Activated CD4-positive, alpha-beta T cell treated with anti-CD3 and anti-CD28 coated beads for 24 hours (primary cell): ENCODE measurements at places on chromosomes 11 and 22.
A peak's percentile ranks its signal among the peaks of the same experiment; 100 is the strongest.

DNA sequence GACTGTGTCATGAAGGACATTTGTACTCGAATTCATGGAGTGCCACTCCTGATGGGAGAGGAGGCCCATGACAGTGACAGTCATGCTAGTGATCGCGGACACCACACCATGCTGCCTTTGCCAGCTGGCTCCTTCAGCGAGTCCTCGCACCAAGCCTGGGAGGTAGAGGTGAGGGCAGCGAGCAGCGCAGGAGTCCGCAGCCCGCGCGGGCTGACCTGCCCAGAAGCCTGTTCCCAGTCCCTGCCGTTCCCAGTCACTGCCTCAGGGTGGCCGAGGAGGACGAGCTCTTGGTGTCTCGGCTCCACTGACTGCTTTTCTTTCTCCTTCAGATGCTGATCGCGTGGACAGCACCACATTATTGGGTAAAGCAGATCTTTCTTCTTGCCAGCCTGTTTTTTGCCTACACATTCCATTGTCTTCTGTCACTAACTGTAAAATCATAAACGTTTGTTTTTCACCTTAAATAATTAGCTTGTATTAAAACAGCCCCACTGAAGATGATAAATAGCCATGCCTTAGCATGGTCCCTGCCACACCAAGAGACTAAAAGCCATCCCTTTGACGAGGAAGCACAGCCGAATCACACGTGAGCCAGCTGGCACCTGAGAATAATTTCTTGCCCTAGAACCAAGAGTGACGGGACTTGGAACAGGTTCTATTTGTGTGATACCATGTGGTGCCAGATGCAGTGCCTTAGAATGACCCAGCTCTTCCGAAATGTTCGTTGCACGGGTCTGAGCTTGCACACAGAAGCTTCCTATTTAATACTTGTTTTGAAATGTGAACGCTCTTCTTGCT is 25.5 kb downstream of the FAM118A start:
- no peak for DNase-seq

- DNase-seq = no peak
These were observed 26.9 kb upstream of the FCHSD2 start for GRCh38 chr11:73168925-73169579.

- DNase-seq = no peak
These were observed 59.6 kb downstream of the ST3GAL4 start for GRCh38 chr11:126415128-126415527.

DNA sequence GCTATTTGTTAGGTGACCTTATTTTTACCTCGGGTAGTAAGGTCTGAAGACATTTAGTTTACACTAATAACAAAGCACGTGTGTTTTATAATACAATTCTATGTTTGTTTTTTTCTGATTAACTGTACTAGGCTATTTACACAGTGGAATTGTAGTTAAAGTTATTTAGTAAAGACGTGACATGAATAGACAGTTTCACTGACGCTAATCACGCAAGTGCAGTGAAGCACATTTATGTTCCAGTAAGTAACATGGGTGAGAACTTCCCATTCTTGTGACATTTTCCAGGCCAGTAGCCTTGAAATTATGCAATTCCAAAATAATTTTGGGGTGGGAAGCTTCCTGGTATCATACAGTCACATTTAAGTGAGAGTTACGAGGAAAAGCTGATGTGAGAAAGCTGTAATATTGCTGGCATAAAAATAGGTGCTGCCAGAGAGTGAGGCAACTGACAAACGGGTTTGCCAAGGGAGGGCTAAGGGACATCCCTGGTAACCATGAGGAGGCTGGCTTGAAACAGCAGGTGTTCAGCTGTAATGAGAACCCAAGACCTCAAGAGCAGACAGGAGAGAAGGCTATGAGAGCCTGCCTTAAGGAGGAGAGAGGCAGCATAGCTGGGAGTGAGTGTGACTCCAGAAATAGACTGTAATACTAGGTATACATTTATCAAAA is 378.8 kb downstream of the DCDC1 start:
- no peak for DNase-seq

- peak; percentile 60 for DNase-seq
These were observed at the start of gene PDE3B for GRCh38 chr11:14643697-14644225. Gene PDE3B, plus strand, starts transcription at chr11:14643804. Its CDS starts 272 bp downstream, at chr11:14644076.

GRCh38 chr22:23789121-23789520 is 2.4 kb downstream of the SMARCB1 start:
- DNase-seq = no peak

DNA sequence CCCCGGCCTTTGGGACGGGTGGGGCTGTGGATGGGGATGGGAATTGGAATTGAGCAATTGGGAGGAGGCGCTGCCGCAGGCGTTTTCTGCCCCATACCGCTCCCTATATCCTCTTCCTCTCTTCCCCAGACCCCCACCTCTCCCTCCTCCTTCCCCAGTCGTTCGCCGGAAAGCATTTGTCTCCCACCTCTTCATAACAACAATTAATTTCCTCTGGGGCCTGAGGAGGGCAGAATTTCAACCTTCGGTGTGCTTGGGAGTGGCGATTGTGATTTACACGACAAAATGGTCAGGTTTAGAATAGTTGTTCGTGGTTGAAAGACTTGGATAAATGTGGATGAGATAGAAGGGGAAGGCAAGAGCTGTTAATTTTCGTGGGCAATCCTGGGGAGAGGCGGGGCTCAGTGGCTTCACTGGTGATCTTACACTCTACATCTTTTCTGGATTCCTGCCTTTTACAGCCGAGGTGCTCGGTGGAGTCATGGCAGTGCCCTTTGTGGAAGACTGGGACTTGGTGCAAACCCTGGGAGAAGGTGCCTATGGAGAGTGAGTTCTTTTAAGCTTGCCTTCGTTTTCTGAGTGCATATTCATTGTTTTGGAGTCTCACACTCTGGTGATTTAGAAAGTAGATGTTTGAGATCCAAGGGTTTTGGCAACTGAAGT is 1.5 kb downstream of the CHEK1 start:
- no peak for DNase-seq

DNA sequence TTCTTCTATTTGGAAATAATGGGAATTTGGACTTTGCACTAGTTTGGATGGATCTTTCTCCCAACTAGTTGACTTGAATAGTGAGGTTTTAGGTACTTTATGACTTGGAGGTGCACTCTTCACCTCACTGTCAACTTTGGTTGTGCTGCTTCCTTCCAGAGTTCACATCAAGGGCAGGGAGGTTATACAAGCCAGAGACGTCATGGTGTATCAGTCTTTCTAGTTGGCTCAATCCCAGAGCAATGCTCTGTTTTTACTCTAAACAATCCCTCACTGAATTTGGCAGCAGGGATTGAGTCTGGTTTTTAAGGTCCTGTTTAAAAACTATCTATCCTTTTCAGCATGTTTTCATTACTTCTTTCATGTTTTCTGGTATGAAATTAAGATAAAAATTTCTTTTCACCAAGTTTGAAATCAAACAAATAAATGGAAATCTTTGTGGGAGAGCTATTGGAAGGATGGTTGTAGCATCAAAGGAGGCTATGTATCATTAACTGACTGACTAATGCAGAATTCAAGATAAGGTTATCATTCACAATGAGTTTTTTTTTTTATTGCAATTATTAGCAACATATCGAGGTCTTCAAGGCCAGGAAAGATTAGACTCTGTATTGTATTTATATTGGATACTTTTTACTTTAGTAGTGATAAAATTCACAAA is 28.0 kb upstream of the ZBED5 start:
- no peak for DNase-seq

DNA sequence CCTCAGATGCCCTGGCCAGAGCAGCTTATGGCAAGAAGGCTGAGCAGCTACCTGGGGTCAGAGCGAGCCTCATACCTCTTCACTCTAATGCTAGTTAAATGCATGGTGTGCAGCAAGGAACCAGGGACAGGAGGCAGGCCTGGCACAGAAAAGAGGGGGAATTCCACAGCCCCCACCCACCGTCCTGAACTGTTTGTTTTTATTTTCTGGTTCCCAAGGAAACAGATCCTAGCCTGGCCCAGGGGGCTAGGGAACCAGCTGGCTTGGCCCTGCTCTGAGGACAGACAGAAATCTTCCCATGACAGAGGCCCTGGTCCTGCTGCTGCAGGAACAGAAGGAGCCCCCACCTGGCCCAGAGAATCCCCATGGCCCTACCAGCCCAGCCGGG is 40.4 kb downstream of the SLCO2B1 start:
- DNase-seq = no peak

DNA sequence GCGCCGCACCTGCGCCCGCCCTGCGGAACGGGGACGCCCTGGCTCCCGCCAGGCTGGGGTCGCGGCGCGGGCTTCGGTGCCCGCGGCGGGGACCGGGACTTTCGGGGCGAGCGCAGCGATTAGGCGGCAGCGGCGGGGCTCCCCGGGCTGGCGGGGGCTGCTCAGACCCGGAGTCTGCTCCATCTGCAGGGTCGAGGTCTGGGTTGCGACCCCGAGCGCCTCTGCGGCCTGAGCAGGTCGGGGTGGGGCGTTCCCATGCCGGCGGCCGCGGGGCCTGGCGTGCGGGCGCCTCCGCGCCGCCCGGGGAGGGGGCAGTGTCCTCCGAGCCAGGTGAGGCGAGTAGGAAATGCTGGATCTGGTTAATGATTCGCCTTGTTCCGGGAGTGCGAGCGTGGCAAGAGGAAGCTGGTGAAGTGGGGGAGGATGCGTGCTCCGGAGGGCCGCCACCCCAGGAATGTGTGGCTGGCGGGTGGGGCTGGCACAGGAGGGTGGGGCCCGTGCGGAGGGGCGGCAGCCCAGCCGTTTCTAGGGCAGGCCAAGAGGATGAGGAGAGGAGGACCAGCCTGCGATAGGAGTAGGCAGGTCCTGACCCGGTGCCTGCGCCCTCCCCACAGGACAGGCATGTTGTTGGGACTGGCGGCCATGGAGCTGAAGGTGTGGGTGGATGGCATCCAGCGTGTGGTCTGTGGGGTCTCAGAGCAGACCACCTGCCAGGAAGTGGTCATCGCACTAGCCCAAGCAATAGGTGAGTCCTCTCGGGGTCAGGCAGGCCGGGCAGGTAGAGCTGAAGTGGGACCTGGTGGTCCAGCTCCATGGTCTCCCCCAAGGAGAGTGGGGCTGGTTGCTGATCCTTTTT is 606 bp downstream of the RASSF7 start:
- DNase-seq = no peak

DNA sequence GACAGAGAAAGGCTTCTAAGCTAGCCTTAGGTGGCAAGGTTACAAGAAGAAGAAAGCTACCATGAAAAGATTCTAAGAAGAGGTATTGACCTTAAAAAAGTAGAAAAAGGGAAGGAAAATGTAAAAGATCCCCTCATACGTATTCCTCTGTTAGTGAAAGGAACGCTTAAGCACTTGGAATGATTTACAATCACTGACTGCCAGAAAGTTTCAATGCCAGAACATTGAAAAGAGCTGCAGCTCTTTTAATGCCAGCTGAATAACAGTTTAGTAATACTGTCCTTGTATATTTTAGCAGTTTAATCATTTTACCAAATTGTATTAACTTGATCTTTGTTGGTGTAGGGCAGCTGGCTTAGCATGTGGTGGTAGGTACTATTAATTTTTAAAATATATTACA is 650.7 kb downstream of the FAM181B start:
- DNase-seq = no peak

- no peak for DNase-seq
These were observed 24.7 kb downstream of the PC start for GRCh38 chr11:66933531-66933930.

DNA sequence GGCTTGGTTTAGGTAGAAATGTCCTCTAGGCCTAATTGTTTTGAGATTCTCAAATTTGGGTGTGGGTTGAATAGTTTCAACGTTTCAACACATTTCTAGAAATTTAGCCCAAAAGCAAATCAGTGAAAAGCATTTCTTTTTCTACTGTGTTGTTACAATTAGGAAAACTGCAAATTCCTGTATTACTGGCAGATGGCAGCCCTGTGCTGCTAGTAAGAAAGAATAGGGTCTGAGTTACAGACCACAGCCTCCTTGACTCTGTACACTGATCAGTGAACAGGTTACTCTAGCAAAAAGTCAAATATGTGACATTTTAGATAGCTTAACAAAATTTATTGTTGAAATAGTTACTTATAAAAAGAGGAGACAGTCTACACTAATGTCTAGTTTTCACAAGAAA is 703.0 kb downstream of the JRKL start:
- no peak for DNase-seq

GRCh38 chr11:71372693-71373657 is 75.2 kb downstream of the DHCR7 start:
- no peak for DNase-seq

- no peak for DNase-seq
These were observed 54.0 kb downstream of the ZNRF3 start for GRCh38 chr22:28937206-28938025.

GRCh38 chr11:12784445-12784844 is 110.2 kb downstream of the TEAD1 start:
- no peak for DNase-seq

DNA sequence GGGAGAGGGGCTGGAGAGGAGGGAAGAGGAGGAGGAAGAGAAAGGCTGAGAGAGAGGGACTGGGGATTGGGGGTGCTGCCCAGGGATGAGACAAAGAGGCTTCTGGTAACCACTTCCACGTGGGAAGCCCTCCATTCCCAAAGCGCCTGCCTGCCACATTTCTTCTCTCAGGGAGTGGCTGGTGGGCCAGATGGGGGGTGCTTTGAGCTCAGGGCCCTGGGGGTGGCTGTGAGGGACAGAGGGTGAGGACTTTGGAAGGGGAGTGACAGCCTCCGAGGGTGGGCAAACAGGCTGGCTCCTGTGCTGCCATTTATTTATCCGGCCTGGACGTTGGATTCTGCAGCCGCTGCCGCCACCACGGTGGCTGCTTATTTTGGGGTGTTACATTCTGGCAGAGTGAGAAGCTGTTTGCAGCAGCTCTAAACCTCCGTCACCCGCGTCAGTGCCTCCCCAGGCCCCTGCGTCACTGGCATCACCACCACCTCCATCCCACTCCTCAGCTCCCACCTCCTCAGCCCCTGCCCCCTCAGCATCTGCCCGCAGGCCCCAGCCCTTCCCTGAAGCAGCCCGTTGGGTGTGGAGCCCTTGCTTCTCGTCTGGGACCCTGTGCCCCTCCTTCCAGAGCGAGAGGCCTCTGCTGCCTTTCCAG is 1.6 kb downstream of the RTN4RL2 start:
- no peak for DNase-seq

GRCh38 chr22:42256930-42257329 is 13.5 kb downstream of the TCF20 start:
- DNase-seq = no peak

- DNase-seq = no peak
These were observed 29.7 kb downstream of the CCT8L2 start for GRCh38 chr22:16562711-16563554.

- no peak for DNase-seq
These were observed 12.2 kb upstream of the RHOD start for GRCh38 chr11:67044496-67044895.
